Stimulated activated CD4-positive, alpha-beta T cell treated with anti-CD3 and anti-CD28 coated beads, Interleukin-1b, Interleukin-23, amount 100 ng/mL, for 1 hour (primary cell): ENCODE measurements at places on chromosomes 16 and 17.

DNA sequence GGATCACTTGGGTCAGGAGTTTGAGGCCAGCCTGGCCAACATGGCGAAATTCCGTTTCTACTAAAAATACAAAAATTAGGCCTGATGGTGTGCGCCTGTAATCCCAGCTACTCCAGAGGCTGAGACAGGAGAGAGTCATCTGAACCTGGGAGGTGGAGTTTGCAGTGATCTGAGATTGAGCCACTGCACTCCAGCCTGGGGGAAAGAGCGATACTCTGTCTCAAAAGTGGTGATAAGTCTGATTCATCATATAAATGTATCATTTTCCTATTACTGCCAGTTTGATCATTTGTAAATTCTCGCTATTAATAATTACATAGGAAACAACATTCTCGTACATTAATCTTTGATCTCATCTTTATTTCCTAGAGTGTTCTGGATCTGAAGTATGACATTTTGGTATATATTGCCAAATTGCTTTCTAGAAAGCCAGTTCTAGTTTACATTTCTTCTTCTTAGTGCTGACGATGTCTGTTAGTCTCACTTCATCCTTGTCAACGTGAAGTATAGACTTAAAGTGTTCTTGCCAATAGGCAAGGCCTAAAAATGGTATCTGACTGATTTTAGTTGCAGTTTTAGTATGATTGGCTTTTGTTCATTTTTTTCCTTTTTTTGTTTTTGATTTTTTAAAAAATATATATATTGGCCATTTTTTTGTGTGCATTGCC is 9.7 kb downstream of the RABEP1 start:
- no peak for DNase-seq

GRCh38 chr17:2481760-2482159 is 29.9 kb downstream of the METTL16 start:
- DNase-seq = no peak

- no peak for DNase-seq
These were observed 41.3 kb downstream of the GRIN2C start for GRCh38 chr17:74818291-74818938.

- DNase-seq = no peak
These were observed 276.6 kb downstream of the CPPED1 start for GRCh38 chr16:12527071-12527470.

DNA sequence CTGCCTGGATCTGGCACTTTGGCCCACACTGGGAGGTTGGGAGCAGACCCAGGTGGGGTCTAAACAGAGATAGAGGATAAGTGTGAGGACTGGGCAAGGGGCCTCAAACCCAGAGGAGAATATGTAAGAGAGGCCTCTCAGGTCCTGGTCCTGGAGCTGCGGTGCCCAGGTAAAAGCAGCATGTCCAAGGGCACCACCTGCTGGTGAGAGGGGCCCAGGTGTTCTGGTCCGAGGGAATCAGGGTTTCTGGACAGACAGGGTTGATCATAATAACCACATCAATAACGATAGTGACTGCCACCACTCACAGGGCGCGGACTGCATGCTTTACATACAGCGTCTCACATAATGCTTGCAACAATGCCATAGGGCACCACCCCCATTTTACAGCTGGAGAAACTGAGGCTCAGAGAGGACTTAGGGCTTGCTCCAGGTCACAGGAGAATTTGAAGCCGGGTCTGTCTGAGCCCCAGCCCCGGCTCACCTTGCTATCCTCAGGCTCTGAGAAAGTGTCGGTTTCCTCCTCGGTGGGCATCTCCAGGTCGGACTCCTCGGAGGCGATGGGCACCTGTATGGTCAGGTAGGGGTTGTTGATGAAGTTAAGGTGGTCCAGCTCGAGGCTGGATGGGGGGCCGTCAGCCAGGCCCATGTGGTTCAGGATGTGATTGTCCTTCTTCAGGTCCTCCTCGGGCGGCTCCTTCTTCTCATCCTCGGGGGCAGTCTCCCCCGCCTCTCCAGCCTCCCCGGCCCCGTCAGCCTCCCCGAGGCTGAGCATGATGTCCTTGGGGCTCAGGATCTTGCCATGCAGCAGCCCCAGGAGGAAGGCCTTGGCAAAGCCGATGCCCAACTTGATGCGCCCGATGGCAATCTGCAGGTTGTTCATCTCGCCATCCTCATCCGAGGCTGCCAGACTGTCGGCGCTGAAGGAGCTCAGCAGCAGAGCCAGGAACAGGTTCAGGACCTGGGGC is 19.1 kb upstream of the CD79B start:
- DNase-seq = no peak

- DNase-seq = no peak
These were observed 27.4 kb downstream of the MYH3 start for GRCh38 chr17:10629706-10630105.

GRCh38 chr16:64391063-64391600 is 730.7 kb downstream of the CDH11 start:
- no peak for DNase-seq

DNA sequence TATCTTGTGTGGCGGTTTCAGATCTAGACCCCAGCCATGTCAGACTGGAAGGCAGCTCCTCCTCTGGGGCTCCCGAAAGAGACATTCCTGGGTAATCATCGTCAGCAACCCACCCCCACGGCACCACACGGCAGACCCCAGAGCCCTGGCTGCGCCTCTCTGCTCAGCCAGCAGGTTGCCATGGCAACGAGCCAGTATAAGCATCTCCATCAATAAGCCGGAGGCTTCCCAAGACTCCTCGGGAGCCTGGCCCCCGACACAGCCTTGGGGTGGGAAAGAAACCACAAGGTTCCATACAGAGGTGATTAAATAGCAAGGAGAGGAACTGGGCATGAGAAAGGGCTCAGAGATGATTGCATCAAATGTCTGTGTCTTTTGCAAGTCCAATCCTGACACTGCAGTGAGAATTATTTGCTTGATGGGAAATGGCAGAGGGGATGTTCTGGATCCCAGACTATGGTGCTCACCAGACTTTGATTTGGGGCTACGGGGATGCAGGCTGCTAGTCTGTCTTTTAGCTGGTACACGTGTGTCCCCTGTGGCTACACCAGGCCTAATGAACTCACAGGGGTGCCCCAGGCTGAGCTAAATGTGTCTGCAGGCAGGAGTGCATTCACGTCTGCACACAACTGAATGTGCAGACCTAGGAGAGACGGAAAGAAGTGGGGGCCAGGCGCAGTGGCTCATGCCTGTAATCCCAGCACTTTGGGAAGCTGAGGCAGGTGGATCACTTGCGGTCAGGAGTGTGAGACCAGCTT is 320.5 kb upstream of the TNRC6C start:
- DNase-seq = no peak

DNA sequence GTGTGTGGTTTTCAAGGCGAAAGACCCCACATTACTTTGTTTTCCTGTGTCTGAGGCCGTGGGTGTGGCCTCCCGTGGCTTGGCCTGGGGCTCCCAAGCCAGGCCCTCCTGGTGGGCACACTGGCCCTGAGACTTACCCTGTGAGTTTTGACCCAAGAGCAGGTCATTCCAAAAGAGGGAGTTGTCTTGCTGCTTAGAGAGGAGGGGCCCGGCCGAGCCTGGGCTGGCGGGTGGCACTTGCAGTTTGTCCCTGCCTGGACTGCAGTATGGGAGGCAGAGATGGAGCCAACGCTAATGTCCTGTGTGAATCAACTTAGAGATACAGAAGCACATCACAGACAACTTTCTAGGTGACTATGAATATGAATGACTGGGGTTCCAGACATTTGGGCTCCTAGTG is 22.7 kb downstream of the PLEKHG4 start:
- no peak for DNase-seq

DNA sequence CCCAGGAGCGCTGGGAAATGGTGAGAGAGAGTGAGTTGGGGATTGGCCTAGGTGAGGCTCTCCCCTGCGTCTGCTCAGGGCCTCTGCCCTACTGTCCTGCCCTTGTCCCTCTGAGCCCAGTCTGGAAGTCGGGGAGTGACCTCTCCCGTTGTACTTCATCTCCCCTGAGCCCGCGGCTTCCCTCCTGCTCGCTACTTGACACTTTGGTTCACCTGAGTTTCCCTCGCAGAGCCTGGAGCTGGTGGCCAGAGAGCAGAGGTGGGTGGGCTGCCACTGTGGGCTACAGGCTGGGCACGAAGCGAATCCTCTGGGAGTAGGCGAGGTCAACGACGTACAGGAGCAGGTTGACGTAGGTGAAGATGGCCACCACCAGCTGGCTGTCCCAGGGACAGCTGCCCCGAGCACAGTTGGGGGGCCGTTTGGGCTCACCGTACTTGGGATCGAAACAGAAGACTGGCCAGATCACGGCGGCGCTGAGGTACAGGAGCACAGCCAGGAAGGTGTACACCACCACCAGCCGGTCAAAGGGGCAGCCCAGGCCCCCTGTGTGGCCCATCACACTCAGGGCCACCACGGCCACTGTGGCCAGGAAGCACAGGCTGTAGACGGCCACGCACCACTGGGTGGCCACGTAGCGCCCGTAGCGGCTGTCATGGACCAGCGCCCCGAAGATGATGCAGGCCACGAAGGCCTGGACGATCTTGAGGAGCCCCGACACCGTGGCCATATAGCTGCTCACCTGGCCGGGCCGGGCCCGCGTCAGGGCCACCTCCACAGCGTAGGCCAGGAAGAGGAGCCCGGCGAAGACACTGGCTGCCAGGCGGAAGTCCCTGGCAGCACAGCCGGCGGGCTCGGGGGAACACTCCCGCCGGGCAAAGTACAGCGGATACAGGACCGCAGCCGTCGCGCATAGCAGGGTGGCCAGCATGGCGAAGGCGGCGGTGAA is 3.7 kb upstream of the PYCR1 start:
- no peak for DNase-seq

GRCh38 chr16:58110571-58111301 is 18.4 kb downstream of the CFAP20 start:
- DNase-seq = no peak

GRCh38 chr16:77705351-77705750 is 17.0 kb upstream of the NUDT7 start:
- no peak for DNase-seq

GRCh38 chr17:40461732-40462342 is 18.6 kb downstream of the IGFBP4 start:
- no peak for DNase-seq

- DNase-seq = no peak
These were observed 26.9 kb downstream of the BANP start for GRCh38 chr16:87978127-87978526.

GRCh38 chr17:35010093-35010492 is 29.8 kb downstream of the LIG3 start:
- DNase-seq = no peak

- DNase-seq = no peak
These were observed 138.9 kb downstream of the SEC14L1 start for GRCh38 chr17:77279448-77280303.

DNA sequence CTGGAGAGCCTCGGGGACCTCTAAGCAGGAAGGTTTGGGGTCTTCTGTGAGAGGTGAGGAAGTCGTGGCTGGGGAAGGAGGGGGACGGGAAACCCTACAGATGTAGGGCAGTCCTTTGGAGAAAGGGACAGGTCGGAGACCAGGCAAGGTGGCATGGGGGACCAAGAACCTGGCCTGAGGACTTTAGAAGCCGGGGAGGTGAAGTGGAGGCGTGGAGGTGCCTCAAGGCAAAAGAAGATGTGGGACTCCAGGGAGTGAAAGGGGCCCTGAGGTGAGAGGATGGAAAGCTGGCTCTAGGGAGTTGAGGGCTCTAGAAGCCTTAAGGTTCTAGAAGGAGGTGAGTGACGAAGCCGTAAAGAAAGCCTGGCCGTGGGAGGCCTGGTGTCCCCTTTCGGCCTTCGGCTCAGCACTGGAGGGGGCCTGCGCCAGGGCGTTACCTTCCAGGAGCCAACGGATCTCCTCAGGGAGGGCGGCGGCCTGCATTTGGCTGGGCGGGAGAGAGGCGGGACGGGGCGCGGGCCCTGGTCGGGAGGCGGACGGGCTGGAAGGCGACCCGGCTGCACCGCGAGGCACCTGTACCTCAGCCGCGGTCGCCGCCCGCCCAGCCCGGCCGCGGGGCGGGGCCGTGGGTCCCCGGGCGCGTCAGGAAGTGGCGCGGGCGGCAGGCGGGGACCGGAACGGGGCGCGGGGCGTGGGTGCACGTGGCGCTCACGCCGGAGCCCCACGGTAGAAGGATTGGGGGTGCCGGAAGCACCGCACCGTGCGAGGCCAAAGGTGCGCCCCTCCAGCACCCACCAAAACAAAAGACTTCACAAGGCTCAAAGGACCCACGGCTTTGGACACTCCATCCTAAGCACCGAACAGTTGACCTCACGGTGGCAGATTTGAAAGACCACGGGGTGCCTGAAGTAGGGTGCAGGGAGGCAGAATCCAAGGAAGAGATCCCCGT is at the start of gene SKAP1:
Gene SKAP1, minus strand, starts transcription at position 577 of the 949 bp plus-strand sequence.
- DNase-seq = no peak

- DNase-seq = no peak
These were observed 5.0 kb downstream of the CCDC47 start for GRCh38 chr17:63768433-63768832.

GRCh38 chr17:46901291-46901690 is 21.7 kb upstream of the GOSR2 start:
- no peak for DNase-seq
